ENCODE measurements at places on chromosomes 4 and X.

DNA sequence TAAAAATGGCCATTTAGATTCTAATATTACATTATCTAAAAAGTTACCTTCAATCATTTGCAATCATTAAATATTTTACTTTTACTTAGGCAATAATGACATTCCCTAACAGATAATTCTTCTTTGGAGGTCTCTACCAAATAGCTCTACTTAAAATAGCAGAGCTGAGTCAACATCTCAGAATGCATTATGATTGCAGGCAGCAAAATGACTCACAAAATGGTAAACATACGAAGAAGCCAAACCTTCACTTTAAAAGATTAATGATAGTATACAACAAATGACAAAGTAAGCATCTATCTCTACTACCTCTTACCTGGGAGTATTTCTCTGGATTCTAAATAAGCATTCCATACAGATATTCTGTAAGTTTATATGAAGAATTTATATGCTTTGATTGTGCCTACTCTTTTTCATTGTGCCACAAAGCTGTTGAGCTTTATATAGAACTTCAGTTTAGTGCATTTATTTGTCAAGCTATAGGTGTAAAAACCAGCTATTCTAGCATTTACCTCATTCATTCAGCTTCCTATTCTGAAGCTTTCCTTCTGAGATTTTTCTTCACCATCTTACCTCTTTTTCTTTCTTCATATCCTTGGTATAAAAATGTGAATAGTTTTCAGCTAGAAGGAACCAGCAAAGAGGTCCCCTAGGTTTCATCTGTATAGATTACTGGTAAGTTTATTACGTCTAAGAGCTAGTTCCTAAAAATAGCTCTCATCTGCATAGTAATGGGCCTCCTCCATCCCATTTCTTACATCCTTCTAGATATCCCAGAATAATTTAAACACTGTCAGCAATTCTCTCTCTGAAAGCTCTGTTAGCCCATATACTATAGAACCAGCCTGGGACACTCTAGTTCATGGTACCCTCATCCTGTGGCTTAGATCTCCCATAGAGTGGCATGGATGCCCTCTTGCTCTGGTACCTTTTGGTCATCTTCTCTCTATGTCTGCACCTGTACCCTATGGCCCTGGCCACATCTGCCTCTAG is 17.2 kb upstream of the SPCS3 start:
- DNase-seq: no peak

DNA sequence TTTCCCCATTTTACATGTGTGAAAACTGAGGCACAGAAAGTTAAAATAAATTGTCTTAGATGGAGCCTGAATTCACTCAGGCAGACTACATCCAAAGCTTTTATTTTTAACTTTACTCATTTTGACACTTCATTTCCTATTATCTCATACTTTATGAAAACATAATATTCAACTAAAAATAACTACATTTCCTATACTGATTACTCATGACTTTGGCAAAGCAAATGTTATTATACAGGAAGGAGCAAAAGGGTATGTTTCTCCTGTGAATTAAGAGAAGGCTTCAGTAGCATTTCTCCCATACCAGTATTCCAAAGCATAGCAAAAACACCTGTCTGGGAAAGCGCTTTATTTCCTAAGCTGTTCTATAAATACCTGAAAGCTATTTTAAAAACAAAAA is 178.6 kb downstream of the ADAMTS3 start:
- no peak for DNase-seq

- DNase-seq: peak; percentile 45
These were observed 775 bp downstream of the KCTD8 start for GRCh38 chr4:44447563-44448504.

DNA sequence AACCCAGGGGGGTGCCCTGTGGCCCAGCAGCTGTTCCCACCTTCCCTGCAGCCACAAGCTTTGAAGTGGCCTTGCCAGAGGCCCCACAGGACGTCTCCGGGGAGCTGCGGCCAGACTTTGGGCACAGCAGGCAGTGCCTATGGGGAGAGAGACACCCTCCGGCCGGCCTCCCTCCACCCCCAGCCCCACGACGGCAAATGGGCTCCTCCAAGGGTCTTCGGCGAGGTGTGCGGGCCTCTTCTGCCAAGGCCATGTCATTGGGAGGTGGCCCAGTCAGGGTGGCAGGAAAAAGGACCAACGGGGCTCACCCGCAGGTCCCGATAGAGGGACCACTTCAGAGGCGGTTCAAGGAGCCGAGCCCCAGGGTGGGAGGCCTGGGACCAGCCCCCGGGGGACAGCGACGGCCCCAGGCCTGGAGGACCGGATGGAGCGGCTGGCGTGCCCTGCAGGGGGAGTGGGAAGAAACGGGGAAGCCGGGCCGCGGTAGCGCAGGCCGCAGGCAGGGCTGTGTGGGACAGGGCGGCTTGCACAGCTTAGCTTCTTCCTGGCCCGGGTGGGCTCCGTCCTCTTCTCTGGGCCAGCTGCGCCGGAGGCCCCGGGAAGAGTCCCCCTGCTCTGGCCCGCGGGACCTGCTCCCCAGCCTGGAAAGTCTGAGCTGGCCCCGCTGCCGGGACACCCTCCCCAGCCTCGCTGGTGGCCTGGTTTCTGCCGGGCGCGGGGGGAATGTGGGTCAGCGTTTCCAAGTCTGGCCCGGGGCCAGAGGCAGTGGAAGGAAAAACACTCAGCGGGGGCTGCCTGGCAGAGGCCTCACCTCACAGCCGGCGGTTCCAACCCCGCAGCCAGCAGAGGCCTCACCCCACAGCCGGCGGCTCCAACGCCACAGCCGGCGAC is 21.9 kb upstream of the SPON2 start:
- peak; percentile 24 for DNase-seq

DNA sequence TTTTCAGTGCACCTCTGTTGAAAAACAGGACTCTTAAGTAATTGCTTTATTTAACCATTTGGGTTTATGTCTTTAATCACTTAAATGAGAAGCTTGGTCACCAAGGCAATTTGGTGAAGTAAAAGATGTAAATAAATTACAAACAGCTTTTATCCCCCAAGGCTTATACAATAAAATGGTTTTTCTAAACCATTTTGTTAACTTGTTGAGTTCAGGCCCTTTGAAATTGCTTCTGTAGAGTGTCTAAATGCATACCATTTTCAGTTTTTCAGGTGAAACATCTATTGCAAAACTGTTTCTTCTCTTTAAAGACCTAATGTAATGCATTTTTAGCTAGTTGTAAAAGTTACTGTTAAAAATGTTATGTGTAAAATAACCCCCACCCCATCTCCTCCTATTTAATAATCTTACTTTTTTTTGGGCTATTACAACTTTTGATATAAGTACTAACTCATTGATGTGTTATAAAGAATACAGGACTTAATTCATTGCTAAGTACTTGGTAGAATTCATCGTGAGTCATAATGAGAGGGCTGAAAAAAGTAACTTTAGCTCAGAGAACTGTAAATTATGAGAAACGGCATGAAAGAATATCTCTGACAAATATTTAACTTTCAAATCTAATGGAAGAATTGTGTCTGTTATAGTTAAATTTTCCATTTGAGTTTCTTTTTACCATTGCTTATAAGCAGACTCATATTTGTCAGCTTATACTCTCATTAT is 4.5 kb downstream of the RAPGEF2 start:
- DNase-seq: no peak

GRCh38 chrX:9862525-9862924 is 76.3 kb downstream of the SHROOM2 start:
- no peak for DNase-seq

- DNase-seq: no peak
These were observed 5.5 kb downstream of the SPRY1 start for GRCh38 chr4:123402121-123402465.

- DNase-seq: no peak
These were observed 188.2 kb downstream of the SOWAHB start for GRCh38 chr4:76709772-76710090.

DNA sequence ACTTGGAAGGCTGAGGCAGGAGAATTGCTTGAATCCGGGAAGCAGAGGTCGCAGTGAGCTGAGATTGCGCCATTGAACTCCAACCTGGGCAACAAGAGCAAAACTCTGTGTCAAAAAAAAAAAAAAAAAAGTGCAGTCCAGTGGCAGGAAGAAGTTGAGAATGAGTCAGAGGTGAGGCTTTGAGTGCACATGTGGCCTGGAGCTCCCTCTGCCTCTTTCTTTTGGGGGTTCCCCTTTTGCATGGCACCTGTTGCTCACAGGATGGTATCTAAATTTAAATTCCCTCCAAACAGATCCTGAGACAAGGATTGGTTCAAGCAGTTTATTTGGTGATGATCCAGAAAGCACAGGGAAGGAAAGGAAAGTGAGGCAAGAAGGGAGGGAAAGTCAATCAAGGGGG is 151.4 kb upstream of the STX18 start:
- DNase-seq: no peak

GRCh38 chr4:80202190-80202711 is 4.9 kb downstream of the PRDM8 start:
- no peak for DNase-seq

DNA sequence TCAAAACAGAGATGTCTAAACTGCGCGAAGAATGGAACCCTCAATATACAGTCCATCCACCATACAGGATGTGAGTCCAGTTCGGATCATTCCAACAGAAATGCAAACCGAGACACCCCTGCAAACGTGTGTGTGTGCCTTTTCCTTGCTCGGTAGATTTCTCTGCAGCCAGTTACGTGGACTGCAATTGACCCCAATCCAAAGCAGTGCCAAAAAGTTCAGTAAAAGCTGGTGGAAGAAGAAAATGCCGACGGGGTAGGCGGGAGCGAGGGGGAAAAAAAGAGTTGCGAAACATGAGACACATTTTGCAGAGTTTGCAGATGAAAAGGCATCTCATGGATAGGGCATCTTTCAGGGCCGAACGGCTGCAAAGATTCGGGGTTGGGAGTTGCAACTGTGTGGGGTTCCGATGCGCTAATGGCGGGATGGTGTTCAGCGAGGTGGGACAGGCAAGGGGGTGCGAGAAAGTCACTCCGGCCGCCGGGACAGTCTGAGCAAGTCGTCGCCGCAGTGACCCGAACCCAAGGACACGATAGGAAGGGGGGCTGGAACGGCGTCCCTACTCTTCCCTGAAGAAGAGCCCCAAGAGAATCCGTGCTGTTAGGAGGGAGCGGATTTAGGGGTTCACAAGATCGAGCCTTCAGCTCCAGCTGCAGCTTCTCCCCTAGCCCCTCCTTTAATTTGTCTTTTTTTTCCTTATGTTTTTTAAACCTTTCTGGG is 3.8 kb downstream of the PHOX2B start:
- DNase-seq: no peak

DNA sequence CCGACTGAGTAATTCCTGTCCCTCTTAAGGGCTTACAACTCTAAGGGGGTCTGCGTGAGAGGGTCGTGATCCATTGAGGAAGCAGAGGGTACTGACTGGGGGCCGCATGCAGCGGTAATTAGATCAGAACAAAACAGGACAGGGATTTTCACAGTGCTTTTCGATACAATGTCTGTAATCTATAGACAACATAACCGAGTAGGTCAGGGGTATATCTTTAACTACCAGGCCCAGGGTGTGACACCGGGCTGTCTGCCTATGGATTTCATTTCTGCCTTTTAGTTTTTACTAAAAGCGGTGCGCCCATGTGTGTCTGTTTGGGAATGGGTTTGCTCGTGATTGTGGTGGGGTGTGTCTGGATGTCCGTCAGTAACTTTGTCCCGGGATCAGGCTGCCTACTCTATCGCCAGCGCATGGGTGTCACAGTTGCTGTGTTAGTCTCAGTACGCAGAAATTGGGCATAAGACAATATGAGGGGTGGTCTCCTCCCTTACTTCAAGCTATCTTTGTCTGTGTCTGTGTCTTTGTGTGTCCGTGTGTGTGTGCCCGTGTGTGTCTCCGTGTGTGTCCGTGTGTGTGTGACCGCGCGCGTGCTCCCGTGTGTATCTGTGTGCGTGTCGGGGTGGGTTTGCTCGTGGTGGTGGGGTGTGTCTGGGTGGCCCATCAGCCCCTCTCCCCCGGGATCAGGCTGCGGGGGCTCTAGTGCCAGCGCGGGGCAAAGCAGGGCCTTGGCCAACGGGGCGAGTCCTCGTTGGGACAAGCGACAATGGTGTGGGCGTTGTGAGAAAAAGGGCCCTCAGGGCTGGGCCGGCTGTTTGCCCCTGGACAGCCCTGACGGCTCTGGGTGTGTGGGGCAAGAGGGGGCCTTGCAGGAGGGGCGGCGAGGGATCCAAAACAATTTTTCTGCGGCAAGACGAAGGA is 10.4 kb downstream of the FRG2 start:
- no peak for DNase-seq

- DNase-seq: no peak
These were observed 36.5 kb downstream of the AFF2 start for GRCh38 chrX:148536961-148537360.

DNA sequence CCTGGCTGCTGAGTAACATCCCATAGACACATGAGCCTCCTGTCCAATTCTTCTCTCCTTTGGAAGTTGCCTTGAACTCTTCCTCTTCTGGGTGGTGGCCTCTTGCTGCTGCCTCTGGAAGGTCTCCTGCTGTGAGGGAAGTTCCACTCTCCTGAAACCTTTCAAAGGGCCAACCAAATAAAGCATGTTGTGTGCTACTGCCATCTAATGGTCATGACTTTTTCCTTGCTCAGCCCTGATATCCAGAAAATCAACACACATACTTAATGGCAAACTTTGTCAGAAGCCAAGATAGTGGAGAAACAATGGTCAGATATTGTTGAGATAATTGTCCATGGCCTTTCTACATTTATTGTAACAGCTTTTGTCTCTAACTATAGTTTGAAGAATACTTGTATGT is 19.1 kb upstream of the ZXDA start:
- DNase-seq: no peak

- DNase-seq: no peak
These were observed 133.1 kb downstream of the HMX1 start for GRCh38 chr4:8738471-8738931.

GRCh38 chrX:68840256-68840655 is 11.4 kb downstream of the EFNB1 start:
- no peak for DNase-seq

- DNase-seq: no peak
These were observed 15.2 kb downstream of the GATB start for GRCh38 chr4:151745481-151746231.

- no peak for DNase-seq
These were observed 42.6 kb upstream of the TADA2B start for GRCh38 chr4:7000421-7001176.

GRCh38 chrX:71815121-71815905 is 52.2 kb downstream of the CXorf49B start:
- no peak for DNase-seq

- DNase-seq: no peak
These were observed 475.0 kb downstream of the GABRG1 start for GRCh38 chr4:45648846-45649245.

DNA sequence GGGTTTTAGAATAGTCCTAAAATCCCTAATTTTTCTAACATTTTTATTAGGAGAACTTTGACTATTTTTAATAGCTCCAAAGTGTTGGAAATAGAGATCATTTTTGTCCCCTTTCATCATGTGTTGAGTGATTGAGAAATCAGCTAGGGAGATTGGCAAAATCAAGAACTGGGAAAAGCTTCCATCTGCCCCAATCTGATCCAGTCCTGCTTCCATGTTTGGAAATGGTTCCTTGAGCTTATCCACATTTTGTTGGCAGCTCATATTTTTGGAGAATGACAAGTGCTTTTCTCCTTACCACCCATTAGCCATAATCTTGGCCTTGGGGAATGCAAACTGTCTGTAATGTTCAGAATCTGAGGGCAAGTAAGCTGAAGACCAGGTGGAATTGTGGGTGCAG is 73.9 kb downstream of the SYNPO2 start:
- DNase-seq: no peak

GRCh38 chr4:73257651-73258435 is 755 bp downstream of the ANKRD17 start:
- peak; percentile 32 for DNase-seq

- DNase-seq: no peak
These were observed 70.9 kb upstream of the UGT2B7 start for GRCh38 chr4:69025191-69025998.

- no peak for DNase-seq
These were observed 24.0 kb downstream of the BTC start for GRCh38 chr4:74770226-74770910.
